ENCODE measurements at places on chromosomes 6 and 20. TPM values are rescaled to one million over a fixed set of nuclear protein-coding genes. Genes with fewer than 3 reads are reported as not detected.
A peak's percentile ranks its signal among the peaks of the same experiment; 100 is the strongest.

GRCh38 chr6:101705866-101706265 is 312.4 kb downstream of the GRIK2 start:
- DNase-seq: no peak

Gene MEP1A
- total RNA-seq: not detected

- peak; percentile 95 for DNase-seq
Observed at GRCh38 chr6:33199687-33200218, 712 bp downstream of the RXRB start.

GRCh38 chr20:47256668-47257236 is 99.7 kb downstream of the ZMYND8 start:
- no peak for DNase-seq

Gene CGA
- total RNA-seq: not detected

Gene HUS1B
- 2.1 TPM for total RNA-seq

Gene TSPO2
- total RNA-seq: not detected

GRCh38 chr6:105317607-105318533 is 85.0 kb downstream of the PREP start:
- DNase-seq: no peak

Gene PRL
- not detected for total RNA-seq

- no peak for DNase-seq
Observed at GRCh38 chr20:5096463-5096862, 23.3 kb downstream of the PCNA start.

DNA sequence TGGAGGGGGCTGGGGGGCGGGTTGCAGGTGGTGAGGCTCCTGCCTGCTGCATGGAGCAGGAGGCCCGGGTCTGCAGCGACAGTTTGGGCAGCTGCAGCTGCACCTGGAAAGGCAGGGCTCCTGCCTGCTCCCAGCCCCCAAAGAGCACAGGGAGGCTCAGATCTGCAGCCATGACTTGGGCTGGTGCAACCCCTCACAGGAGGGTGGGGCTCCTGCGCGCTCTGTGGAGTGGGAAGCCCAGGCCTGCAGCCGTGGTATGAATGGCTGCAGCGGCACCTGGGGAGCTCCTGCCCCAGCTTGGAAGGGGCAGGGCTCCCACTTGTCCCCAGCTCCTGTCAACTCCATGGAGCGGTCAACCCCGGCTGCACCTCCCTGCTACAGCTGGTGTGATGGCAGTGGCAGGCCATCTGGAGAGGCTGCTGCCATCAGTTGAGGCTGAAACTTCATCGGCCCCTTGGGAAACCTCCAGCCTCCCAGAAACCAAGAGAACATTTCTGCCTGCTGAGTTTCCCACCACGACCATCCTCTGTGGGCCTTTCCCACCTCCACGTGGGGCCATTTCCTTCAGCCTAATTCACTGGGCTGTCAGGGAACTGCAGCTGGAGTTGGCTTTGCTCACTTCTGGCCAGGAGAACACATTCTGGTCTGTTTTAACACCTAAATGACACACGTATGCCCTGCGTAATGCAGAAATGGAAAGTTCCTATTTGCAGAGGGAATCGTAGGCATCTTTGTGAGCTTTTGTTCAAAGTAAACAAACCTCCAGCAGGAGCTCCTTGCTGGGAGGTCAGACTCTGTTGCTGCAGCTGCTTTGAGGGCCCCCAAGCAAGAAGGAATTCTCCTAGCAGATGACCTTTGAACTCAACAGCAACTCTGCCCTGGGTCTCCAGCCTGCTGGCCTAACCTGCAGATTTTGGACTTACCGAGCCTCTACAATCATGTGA is 429.0 kb downstream of the PREX1 start:
- DNase-seq: no peak

DNA sequence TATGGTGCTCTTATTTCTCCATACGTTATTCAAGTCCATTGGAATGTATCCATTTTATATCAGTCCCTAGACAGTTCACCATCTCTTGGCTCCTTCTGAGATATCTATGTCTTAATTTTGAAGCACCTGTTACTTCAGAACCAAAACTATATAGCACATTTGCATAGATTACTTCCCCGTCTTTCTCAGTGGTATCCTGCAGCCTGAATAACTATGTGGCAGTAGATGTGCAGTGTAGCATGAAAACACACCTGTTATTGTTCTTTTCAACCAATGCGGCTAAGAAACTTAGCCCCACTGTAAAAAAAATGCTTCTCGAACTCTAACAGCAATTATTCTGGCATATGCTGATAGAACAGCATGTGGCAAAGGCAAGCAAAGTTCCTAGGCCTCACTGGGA is 1184.4 kb upstream of the ADGRB3 start:
- no peak for DNase-seq

DNA sequence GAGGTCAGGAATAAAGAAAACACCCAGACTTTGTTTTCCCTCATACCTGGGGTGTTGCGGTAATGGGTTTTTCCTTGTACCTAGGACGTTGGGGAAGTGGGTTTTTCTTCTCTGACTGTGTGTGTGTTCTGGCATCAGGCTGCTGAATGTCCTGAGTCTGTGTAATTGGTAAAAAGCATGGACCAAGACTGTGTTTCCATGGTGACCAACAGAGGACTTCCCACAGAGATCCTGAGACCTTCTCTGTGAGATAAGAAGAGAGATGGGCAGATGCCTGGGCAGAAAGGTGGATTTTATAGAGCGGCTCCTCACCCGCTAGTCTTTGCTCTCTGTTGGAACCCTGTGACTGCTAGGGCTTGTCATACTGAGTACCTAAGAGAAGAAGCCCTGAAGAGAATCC is 135.4 kb upstream of the GGTLC1 start:
- no peak for DNase-seq

GRCh38 chr6:159718634-159719033 is 8.7 kb upstream of the WTAP start:
- no peak for DNase-seq

- DNase-seq: no peak
Observed at GRCh38 chr6:10559522-10560152, 38.5 kb downstream of the GCNT2 start.

Gene MAP3K5
- 8.8 TPM for total RNA-seq

Gene MTFR2
- total RNA-seq: 24.6 TPM

Gene HLA-G
- total RNA-seq: 1.2 TPM

- DNase-seq: no peak
Observed at GRCh38 chr6:30495993-30496392, 6.7 kb downstream of the HLA-E start.

All from activated CD4-positive, alpha-beta T cell treated with anti-CD3 and anti-CD28 coated beads, Interleukin-2, amount 10 ng/mL, durations not matched to agents 24 days and 14 days (primary cell).